ENCODE measurements at places on chromosomes 2 and 18.

- no peak for DNase-seq
Measured at GRCh38 chr2:111135910-111136297, 15.2 kb downstream of the BCL2L11 start.

DNA sequence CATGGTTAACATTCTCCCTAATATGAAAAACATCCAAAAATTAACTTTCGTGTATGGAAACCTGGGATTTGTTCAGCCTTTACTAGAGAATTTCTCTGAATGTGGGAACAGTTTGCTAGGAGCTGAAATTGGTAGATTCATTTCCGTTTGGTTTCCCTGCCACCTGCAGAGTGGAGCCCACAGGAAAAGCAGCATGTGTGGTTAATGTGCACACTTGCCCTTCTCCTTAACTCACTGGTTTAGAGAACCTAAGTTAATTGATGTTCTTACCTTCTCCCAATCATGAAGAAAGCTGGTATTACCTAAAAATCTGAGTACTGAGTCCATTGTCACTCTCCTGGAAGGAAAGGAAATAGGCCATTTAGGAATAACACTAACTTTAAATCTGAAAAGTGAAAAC is 37.6 kb upstream of the ASXL3 start:
- no peak for DNase-seq

DNA sequence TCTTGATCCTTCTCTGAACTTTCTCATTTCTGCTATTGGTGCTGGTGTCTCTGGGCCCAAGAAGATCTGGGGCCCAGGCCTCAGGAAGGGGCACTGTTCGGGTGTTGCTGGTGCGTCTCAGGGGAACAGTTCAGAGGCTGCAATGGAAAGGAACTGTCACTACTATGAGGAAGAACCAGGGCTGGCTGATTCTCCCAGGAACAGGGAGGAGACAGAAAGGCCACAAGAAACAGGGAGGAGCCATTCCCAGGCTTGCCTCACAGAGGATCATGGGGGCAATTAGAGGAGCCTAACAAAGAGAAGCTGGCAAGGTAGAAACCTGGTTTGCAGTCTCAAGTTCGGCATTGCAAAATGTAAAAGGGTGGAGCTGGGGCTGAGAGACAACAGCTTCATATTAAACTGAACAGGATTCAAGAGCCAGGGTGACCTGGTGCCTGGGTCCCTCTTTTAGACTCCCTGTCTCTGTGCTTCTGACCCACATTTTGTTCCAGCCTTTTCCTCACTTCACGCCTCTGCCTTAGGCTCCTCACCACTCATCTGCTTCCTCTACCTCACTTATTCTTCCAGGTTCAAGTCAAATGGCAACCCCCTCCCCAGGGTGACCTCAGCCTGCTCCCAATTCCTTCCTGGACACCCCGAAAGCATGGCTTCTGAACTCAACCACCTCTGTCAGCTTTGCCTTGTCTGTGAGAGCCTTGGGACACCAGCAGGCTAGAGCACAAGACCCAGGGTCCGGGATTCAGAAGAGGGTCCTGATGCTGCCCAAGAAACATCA is 58.4 kb downstream of the GYPC start:
- no peak for DNase-seq

- DNase-seq, result no peak
Measured at GRCh38 chr2:20067992-20068584, 16.7 kb upstream of the LAPTM4A start.

DNA sequence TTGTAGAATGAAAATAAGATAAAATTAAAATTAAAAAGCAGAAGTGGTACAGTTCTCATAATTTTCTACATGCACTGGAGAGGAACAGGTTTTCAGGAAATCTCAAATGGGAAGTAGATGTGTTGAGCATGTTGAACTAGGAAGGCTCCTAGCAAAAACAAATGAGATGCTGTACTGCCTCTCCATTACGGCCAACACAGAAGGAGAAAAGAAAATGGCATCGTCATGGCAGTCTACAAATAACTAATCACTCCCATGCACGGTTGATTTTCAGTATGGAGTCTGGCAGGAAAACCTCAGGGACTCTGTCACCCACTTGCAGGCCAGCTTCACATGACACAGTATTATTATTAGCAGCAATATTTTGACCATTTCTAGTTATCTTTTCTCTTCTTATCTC is 278.7 kb downstream of the NRXN1 start:
- DNase-seq, result no peak

- DNase-seq, result no peak
Measured at GRCh38 chr2:71458413-71459083, 5.2 kb downstream of the DYSF start.

- DNase-seq, result no peak
Measured at GRCh38 chr2:160425434-160426151, 68.0 kb downstream of the RBMS1 start.

DNA sequence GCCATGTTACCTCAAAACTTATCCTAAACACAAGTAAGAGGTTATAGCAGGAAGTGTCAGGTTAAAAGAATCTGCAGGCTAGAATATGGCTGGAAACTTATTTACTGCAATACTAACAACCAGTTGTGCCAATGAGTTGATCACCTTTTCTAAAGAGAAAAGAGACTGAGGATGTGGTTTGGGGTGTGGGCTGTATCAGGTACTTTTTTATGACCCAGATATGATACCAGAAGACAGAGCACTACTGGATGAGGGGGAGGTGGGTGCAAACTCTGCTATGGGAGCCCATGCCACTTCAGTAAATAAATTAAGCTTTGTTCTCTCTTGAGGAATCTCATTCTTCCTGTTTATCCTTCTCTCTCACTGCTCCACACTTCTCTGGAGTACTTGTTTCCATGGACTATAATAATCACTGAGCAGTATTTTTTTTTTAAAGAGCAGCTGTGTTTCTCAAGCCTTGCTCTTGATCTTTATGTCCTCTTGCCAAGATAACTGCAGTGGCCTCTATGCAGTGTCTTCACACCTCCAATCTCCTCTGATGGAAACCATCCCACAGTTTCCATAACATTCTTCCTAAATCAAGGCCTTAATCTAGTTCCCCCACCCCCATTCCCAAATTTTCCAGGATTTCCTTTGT is 51.2 kb upstream of the NOSTRIN start:
- no peak for DNase-seq

DNA sequence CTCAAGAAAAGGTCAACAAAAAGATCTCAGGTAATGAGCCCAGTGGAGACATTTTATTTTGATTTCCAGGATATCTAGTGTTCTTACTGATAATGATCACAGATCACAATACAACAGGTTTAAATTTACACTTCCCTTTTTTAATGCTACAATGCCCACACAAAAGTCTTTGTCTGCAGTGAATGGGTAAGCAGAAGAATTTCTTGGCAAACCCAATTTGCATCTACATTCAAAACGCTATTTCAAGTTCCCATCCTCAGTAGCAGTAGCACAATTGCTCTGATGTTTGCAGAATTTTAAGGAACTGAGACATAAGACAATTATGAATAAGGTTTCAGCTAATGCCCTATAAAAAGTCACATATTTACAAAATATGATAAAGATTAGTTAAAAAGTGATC is 929.4 kb upstream of the PIK3C3 start:
- peak; percentile 1 for DNase-seq

GRCh38 chr2:160305081-160305750 is 105.1 kb upstream of the ITGB6 start:
- no peak for DNase-seq

DNA sequence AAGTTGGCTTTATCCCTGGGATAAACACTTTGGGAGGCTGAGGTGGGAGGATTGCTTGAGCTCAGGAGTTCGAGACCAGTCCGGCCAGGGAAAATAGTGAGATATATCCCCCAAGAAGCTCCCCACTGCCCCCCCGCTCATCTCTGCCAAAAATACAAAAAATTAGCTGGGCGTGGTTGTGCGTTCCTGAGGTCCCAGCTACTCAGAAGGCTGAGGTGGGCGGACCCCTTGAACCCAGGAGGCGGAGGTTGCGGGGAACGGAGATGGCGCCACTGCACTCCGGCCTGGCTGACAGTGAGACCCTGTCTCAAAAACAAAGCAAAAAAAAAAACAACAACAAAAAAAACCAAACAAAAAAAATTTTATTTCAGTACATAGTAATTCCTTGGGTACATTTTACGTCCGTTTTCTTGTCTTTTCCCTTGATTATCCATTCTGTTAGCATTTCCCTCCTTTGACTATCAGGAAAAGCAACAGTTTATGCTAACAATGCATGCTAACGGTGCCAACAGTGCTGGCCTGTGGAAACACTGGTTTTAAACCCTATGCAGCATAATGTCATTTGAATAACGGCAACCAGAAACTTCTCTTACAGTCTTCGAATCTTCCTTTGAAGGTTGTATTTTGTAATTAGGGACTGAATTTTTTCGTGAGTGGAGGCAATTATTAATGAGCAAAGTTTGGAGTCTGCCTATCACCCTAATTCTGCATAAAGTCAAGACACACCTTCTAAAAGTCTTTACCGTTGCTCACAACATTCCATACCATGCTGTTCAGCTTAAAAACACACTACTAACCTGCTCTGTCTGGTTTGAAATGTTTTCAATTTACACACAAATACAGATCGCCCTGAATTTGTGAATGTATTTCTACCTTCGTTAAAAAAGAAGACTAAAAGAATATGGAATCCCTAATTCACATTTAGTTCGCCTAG is 721 bp upstream of the MIB1 start:
- DNase-seq, result peak; percentile 18

DNA sequence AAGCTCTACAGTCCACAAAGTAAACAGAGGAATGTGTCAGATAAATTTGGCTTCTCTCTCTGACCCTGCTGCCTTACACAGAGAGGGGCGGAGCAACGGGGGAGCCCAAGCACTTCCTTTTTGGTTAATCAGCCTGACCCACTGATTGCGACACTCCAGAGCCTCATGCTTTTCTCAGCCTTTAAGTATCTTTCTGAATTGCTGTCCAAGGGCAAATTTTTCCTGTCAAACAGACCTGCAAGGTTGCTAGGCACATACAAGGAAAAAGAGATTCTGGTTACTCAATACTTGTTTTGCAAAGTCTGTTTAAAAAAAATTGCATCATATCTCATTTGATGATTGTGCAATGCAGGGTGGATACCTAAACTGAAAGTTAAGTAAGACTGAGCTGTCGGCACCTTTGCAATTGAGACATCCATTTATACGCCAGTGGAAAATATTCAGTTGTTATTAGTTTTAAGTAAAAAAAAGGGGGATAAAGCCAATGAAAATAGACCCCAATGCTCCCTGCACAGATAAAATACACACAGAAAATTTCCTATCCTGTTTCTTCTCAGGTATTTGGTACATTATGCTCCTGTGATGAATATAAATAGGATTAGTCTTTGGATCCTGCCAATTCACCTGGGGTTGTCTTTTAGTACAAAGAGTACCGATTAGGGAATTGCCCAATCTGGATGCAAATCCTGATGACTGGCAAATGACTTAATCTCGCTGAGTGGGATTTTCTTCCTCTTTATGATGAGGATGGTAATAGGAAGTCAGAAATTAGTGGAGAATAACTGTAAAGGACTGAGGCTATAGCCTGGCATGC is 260.2 kb upstream of the TRIB2 start:
- no peak for DNase-seq

DNA sequence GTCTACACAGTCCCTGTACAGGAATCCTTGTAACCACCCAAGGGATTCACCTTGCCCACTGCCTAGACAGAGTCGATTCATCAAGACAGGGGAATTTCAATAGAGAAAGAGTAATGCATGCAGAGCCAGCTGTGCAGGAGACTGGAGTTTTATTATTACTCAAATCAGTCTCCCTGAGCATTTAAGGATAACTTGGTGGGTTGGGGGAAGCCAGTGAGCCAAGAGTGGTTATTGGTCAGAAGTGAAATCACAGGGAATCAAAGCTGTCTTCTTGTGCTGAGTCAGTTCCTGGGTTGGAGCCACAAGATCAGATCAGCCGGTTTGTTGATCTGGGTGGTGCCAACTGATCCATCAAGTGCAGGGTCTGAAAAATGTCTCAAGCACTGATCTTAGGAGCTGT is 17.8 kb upstream of the FAM98A start:
- no peak for DNase-seq

DNA sequence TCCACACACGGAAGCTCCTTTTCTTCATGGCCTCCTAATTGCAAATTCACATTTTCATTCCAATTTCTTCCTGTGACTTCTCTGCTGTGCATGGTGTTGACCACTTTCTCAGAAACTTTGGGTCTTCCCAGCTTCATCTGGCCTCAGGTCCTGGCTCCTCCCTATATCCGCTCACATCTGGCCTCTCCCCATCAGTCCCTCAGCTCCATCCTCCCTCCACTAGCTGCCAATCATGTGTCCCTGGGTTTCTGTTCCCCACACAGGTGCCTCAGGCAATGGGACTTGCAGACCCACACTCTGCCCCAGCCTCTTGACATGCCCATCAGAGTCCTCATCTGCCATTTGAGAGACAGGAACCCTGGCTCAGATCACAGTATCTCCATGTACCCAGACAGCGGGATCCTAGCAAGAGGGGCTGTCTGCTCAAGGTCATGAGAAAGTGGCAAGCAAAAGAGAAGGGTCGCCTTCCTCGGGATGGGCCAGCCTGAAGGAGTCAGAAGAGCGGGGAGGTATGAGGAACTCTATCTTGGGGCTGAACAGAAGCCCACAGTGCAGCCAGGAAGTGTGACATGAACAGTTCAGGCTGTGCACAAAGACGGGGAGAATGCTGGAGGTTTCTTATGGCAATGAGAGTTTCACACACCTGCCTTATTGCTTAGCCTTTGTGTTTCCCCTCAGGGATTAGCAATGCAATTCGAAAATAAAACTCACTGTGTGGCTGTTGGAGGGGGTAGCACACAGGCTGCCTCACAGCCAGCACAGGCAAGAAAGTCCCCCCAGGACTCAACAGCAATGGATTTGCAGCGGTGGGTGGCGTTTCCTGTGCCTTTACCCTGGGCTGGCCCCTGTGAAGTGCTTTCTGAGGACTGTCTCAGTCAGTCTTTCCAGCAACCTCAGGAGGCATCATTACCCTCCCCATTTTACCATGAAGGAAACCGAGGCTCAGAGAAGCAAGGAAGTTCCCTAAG is 69.5 kb downstream of the COPS8 start:
- DNase-seq, result no peak

GRCh38 chr2:9392898-9393765 is 30.2 kb downstream of the ITGB1BP1 start:
- DNase-seq, result no peak

DNA sequence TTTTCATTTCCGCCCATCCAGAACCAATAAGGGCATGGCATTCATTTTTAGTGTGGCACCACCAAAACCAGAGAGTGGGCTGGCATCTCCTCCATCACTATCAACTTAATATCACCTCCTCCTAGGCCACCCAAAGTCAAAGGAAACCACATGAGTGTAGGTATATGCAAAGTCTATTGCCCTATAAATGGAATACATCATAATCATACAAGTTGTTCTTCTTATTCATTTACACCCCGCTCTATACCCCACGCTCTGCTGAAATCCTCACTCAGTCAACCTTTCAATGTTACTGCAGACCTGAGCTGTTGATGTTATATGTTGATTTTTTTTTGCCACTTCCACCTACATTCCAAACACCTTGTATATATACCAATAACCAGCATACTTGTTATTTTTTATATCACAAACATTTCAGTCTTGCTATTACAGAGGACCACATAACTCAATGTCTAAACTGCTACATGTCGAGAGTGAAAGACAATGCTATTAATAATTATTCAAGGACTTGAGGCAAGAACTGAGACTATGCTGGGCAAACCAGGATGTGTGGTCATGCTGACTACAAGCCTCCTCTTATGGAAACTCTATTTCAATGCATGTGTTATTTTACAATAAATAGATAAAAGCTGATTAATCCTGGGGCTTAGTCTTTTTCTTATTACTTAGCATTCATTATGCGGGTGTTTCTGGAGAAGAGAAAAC is 466.5 kb upstream of the ID2 start:
- DNase-seq, result no peak

GRCh38 chr2:41580806-41581205 is 467.0 kb upstream of the PKDCC start:
- no peak for DNase-seq

GRCh38 chr2:180647621-180648020 is 332.8 kb upstream of the UBE2E3 start:
- no peak for DNase-seq

All from NCI-H526 (cell line).